ENCODE measurements at places on chromosomes 6 and 20.
A peak's percentile ranks its signal among the peaks of the same experiment; 100 is the strongest.

DNA sequence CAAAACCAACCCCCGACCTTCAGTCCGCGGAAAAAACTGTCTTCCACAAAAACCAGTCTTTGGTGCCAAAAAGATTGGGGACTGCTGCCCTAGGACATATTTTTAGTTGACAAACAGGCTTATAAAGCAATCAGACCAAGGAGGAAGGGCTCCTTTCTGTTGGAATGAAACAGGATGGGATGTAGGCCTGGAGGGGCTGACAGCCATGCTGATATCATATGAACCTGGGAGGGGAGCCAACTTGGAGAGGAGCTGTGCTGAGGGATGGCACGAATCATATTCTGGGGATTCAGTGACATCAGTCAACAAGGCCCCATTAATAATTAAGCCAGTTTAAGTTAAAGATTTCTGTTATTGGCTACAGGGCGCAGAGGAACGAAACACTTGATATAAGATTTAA lies 225.4 kb upstream of the TSHZ2 start:
- DNase-seq, result no peak

GRCh38 chr6:1971612-1972011 lies 273.8 kb downstream of the GMDS start:
- DNase-seq, result no peak

- DNase-seq, result no peak
These were observed 1.5 kb downstream of the SYNDIG1 start for GRCh38 chr20:24470746-24471582.

DNA sequence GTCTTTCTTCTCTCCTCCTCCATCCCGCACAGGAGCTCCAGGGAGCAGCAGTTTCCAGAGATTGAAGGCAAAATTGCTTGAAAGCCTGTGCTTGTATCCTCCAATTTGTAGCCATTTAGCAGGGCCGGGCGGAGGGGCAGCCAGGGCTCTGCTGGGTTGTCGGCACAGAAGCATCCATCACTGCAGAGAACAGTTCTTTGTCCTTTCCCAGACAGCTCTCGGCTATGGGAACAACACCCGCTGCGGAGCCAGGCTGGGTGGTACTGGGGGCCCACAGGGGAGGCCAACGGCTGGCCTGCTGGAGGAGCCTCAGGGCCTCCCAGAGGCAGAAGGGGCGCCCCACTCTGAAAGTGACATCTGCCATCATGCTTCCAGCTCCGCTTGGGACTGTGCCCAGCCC lies 7.8 kb downstream of the HRH3 start:
- DNase-seq, result no peak

- DNase-seq, result no peak
These were observed 1.3 kb upstream of the BPIFA2 start for GRCh38 chr20:33166533-33167113.

GRCh38 chr6:44624226-44624625 lies 236.7 kb downstream of the CDC5L start:
- no peak for DNase-seq

- no peak for DNase-seq
These were observed 491 bp upstream of the ITCH start for GRCh38 chr20:34362502-34363061.

GRCh38 chr6:27176523-27177484 lies 70.7 kb upstream of the PRSS16 start:
- DNase-seq, result peak; percentile 57

- DNase-seq, result no peak
These were observed 125.4 kb downstream of the PXDC1 start for GRCh38 chr6:3625980-3626563.

- no peak for DNase-seq
These were observed 118.1 kb upstream of the PRDM1 start for GRCh38 chr6:105967917-105968602.

GRCh38 chr6:2266031-2266795 lies 20.8 kb upstream of the GMDS start:
- no peak for DNase-seq

DNA sequence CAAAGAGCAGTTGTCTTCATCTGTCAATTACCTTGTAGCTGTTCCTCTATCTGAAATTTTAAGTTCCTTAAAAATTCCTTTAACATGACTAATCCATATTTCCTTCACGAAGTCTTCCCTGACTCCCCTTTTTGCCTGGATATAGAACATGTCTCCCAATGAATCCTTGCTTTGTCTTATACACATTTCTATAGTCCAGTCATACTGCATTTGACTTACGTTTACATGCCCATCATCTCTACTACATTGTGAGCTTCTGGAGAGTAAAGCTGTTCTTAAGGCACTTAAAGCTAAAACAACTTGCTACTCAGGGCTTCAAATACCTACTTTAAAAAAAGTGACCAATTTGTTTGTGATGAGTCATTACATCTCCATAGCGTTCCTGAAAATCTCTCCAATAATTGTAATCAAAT lies 4.9 kb downstream of the REV3L start:
- DNase-seq, result no peak

GRCh38 chr20:50111120-50111828 lies 1.7 kb downstream of the UBE2V1 start:
- no peak for DNase-seq

All from activated CD4-positive, alpha-beta T cell treated with anti-CD3 and anti-CD28 coated beads, Interleukin-2, amount 50 U/mL, for 24 hours (primary cell).